A673 (cell line): ENCODE measurements at places on chromosomes 4 and X.

DNA sequence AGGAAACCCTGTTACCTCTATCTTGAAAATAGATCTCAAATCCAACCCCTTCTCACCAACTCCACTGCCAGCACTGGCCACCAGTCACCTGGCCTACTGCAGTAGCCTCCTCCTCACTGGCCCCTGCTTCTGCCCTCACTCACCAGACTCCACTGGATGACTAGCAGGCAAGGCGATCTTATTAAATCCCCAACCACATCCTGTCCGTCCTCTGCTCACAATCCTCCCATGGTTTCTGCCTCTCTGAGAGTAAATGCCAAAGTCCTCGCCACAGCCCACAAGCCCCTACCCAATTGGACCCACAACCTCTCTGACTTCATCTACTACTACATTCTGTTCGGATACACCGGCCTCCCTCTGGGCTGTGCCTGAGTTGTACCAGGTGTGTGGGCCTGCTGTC is 5.4 kb upstream of the PIM2 start:
- H3K4me3 ChIP-seq, result no peak overlapping the region
- no peaks in the 10 kb centered on the region for H3K4me1 ChIP-seq
- no peak for DNase-seq
- H3K27ac ChIP-seq, result no peak overlapping the region
- H3K27me3 ChIP-seq, result no peaks in the 10 kb centered on the region

- H3K27me3 ChIP-seq, result no peaks in the 10 kb centered on the region
- DNase-seq, result no peak
- no peaks in the 10 kb centered on the region for H3K36me3 ChIP-seq
- no peaks in the 10 kb centered on the region for H3K4me1 ChIP-seq
- no peak overlapping the region for H3K4me3 ChIP-seq
- no peak overlapping the region for H3K27ac ChIP-seq
These were observed 1093.6 kb downstream of the PCDH18 start for GRCh38 chr4:136438645-136439044.

- H3K4me1 ChIP-seq, result no peaks in the 10 kb centered on the region
- H3K36me3 ChIP-seq, result no peaks in the 10 kb centered on the region
- H3K27ac ChIP-seq, result no peak within 1 kb of the TSS
- H3K4me3 ChIP-seq, result peak within 1 kb of the TSS; percentile 46
- peak; percentile 12 for DNase-seq
- H3K27me3 ChIP-seq, result no peaks in the 10 kb centered on the region
These were observed at the start of gene APLN for GRCh38 chrX:129654652-129655546. Gene APLN (minus strand): TSS chrX:129654956. CDS start chrX:129654630, 326 bp downstream.

DNA sequence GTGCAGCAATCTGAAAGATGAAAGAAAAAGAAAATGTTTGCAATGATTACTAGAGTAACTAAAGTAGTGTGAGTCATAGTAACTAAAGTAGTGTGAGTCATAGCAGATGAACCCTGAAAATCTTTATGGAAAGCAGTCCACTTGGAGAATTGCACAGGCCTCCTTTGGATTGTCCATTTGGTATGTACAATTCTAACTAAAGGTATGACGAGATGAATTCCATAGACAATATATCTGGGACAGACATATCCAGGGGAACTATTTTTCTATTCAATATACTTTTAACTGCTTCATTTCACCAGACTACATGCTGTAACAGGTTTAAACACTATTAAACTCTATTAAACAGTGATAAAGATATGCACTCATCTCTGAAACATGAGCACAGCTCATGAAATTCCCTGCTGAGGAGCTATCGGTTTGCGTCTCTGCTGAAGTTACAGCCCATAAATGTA is 798.7 kb downstream of the PCDH7 start:
- H3K4me3 ChIP-seq, result no peak overlapping the region
- no peaks in the 10 kb centered on the region for H3K27me3 ChIP-seq
- peak overlapping the region; percentile 26 for H3K27ac ChIP-seq
- DNase-seq, result peak; percentile 70
- no peaks in the 10 kb centered on the region for H3K36me3 ChIP-seq

DNA sequence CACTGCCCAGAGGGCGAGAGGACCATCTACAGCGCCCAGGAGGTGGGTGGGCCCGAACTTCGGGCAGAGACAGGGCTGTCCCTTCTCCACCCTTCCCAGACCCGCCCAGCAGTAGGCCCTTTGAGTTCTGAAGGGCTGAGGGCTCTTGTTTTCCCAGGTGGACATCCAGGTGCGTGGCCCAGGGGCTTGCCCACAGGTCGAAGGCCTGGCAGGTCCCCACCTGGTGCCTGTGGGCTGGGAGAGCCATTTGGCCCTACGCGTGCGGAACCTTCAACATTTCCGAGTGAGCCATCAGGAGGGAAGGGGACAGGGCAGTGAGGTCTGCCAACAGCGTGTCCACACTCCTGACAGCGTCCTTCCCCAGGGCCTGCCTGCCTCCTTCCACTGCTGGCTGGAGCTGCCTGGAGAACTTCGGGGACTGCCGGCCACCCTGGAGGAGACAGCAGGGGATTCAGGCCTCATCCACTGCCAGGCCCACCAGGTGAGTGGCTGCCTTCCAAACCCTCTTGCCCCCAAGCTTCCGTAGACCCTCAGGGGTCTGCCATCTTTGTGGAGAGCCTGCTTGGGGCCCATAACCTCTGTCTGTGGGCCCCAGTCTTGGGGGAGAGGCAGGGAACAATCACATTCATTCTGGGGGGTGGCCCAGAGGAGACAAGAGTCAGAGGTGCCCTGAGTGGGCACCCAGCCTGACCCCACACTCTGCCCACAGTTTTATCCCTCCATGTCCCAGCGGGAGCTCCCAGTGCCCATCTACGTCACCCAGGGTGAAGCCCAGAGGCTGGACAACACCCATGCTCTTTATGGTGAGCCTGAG is 6.8 kb downstream of the PLXNB3 start:
- H3K27me3 ChIP-seq, result no peaks in the 10 kb centered on the region
- H3K36me3 ChIP-seq, result no peaks in the 10 kb centered on the region
- no peak for DNase-seq
- H3K4me3 ChIP-seq, result no peak overlapping the region
- no peak overlapping the region for H3K27ac ChIP-seq

- H3K36me3 ChIP-seq, result no peaks in the 10 kb centered on the region
- no peak overlapping the region for H3K4me3 ChIP-seq
- peak; percentile 43 for DNase-seq
- no peak overlapping the region for H3K27ac ChIP-seq
These were observed 3.1 kb upstream of the P2RY4 start for GRCh38 chrX:70262952-70263567.

DNA sequence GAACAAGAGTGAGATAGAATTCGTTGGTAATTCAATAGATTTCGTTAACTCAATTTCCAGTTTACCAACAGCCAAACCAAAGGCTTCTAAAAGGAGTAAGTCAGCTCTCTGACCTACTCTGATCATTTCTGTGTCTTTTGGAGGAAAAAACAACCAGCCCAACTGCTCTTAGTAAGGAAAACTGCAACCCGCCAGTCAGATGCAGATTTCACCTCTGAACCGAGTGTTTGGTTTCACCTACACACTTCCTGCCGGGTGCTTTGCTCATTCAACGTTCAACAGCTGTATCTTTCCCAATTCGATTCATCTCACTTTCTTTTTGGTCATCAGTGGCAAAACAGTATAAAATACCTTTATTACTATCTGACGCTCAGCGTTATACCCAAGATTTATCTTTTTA is 24.5 kb downstream of the TMSB4X start:
- peaks cover 12% of the 10 kb centered on the region for H3K27me3 ChIP-seq
- DNase-seq, result peak; percentile 12
- H3K4me1 ChIP-seq, result peaks cover 17% of the 10 kb centered on the region
- no peak overlapping the region for H3K27ac ChIP-seq

DNA sequence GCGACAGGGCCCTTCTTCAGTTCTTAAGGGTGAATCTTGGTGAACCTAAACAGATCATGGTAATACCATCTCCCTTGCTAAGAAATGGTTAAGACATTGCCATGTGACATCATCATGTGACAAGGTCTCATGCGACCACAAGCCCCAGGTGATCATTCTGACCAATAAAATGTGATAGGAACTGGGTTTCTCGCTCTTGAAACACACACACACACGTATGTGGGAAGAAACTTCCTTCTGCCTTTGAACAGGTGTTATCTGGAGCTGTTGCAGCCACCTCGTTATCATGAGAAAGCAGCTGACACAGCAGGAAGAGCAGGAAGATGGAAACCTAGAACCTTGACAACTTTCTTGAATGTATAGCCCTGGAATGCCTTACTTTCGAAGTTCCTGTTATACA is 10.2 kb downstream of the SOD3 start:
- peaks cover 34% of the 10 kb centered on the region for H3K27me3 ChIP-seq
- H3K36me3 ChIP-seq, result no peaks in the 10 kb centered on the region
- H3K4me1 ChIP-seq, result peaks cover 4% of the 10 kb centered on the region
- H3K27ac ChIP-seq, result no peak overlapping the region
- no peak overlapping the region for H3K4me3 ChIP-seq
- DNase-seq, result no peak

GRCh38 chr4:154314248-154314647 is 177.4 kb downstream of the DCHS2 start:
- H3K4me3 ChIP-seq, result no peak overlapping the region
- H3K36me3 ChIP-seq, result no peaks in the 10 kb centered on the region
- H3K27ac ChIP-seq, result no peak overlapping the region
- DNase-seq, result peak; percentile 55

DNA sequence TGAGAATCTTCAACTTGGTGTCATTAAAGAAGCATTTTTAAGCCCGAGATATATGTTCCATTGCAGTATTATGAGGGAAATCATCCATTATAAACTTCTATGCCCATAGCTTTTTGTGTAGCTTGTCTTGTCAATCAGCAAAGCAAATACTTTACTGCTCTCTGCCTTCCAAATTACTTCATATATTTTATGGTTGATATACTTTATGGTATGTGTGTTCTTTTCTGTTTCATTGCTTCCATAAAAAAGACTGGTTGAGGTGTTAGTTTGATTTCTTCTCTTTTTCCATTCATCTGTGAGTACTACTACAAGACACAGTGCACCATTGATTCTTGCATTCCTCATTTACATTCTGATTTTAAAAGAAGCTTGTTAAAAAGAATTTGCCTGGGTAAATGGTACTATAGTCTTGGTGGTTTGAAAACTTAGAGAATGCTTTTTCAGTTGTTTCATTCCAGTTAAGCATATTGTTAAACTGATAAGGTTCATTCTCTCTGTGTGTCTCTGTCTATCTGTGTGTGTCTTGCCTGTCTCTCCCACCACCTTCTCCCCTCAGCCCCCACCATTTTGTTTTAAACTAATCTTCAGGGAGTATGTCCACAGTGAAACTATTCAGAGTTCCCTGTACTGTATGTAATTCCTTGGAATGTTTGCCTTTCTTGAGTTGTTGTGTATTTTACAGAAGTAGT is 27.1 kb downstream of the STAG2 start:
- DNase-seq, result no peak
- peaks cover 4% of the 10 kb centered on the region for H3K4me1 ChIP-seq
- no peaks in the 10 kb centered on the region for H3K36me3 ChIP-seq
- H3K27me3 ChIP-seq, result no peaks in the 10 kb centered on the region

GRCh38 chr4:78484574-78484973 is 67.0 kb upstream of the ANXA3 start:
- no peaks in the 10 kb centered on the region for H3K36me3 ChIP-seq
- H3K4me3 ChIP-seq, result no peak overlapping the region
- no peak overlapping the region for H3K27ac ChIP-seq
- no peak for DNase-seq
- H3K4me1 ChIP-seq, result no peaks in the 10 kb centered on the region

GRCh38 chr4:11618666-11619282 is 190.1 kb upstream of the HS3ST1 start:
- DNase-seq, result no peak
- no peaks in the 10 kb centered on the region for H3K36me3 ChIP-seq
- no peak overlapping the region for H3K4me3 ChIP-seq

GRCh38 chrX:6674734-6675133 is 139.8 kb upstream of the VCX3A start:
- no peaks in the 10 kb centered on the region for H3K36me3 ChIP-seq
- DNase-seq, result no peak
- no peak overlapping the region for H3K27ac ChIP-seq

DNA sequence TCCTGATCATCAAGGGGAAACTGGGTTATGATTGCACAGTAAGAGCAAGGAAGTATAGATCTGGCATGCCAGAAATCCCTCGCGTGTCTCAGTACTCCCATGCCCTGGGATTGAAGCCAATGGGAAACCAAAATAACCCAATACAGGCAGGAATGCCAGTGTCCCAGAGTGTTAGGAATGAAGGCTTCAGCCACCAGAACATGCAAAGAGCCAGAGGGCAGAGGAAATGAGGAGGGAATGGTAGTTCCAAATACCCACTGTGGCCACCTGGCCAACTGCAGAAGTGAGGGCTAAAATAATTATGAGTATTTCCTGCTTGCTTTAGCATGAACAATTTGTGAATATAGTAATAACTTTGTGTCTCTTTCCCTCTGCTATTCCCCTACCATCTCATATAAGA is 12.2 kb downstream of the MTNR1A start:
- no peak for DNase-seq
- no peaks in the 10 kb centered on the region for H3K36me3 ChIP-seq
- H3K27me3 ChIP-seq, result no peaks in the 10 kb centered on the region
- H3K4me3 ChIP-seq, result no peak overlapping the region
- H3K4me1 ChIP-seq, result no peaks in the 10 kb centered on the region

- H3K4me1 ChIP-seq, result no peaks in the 10 kb centered on the region
- H3K36me3 ChIP-seq, result no peaks in the 10 kb centered on the region
- no peaks in the 10 kb centered on the region for H3K27me3 ChIP-seq
- peak within 1 kb of the TSS; percentile 52 for H3K4me3 ChIP-seq
- DNase-seq, result peak; percentile 71
- H3K27ac ChIP-seq, result no peak within 1 kb of the TSS
These were observed at the start of gene FGF13 for GRCh38 chrX:138711399-138712347. Gene FGF13 (minus strand): TSS chrX:138711717. CDS start chrX:138711003, 714 bp downstream.

DNA sequence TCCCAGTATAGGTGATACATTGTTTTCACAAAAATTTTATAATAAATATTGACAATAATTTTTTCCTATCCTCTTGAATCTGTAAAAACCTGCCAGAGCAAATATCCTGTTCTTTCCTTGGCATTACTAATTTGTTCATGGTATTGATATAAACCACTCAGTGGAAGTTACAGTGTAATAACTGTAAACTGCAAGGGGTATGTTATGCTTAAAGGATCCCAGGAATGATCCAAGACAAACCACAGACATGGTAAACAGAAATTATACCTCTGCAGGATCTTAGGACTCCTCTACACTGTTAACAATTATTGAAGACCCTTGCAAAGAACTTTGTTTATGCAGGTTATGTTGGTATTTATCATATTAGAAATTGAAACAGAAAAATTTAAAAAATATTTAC is 17.7 kb upstream of the MAD2L1 start:
- H3K4me1 ChIP-seq, result no peaks in the 10 kb centered on the region
- no peak overlapping the region for H3K4me3 ChIP-seq
- no peaks in the 10 kb centered on the region for H3K36me3 ChIP-seq
- no peak overlapping the region for H3K27ac ChIP-seq
- H3K27me3 ChIP-seq, result no peaks in the 10 kb centered on the region

- no peaks in the 10 kb centered on the region for H3K36me3 ChIP-seq
- DNase-seq, result no peak
- H3K27me3 ChIP-seq, result no peaks in the 10 kb centered on the region
- H3K27ac ChIP-seq, result no peak overlapping the region
- no peaks in the 10 kb centered on the region for H3K4me1 ChIP-seq
These were observed 27.0 kb upstream of the TMEM131L start for GRCh38 chr4:153438916-153439756.
